ENCODE measurements at places on chromosomes 11 and 22. TPM values are rescaled to one million over a fixed set of nuclear protein-coding genes. Genes with fewer than 3 reads are reported as not detected.

The CD59 gene
- 41.5 TPM for total RNA-seq

The TMEM191C gene
- total RNA-seq, result 2.8 TPM

The ACTN3 gene
- 3.8 TPM for total RNA-seq

The FOLR3 gene
- total RNA-seq, result not detected

The LRRC4C gene
- total RNA-seq, result 0.35 TPM

The LRP4 gene
- 18.4 TPM for total RNA-seq

The SAA1 gene
- total RNA-seq, result not detected

The OR5B3 gene
- not detected for total RNA-seq

The SHANK3 gene
- 5.1 TPM for total RNA-seq

The CAVIN3 gene
- 34.2 TPM for total RNA-seq

The PANX2 gene
- 5.9 TPM for total RNA-seq

The SUSD2 gene
- total RNA-seq, result 2.1 TPM

The PGA5 gene
- 0.12 TPM for total RNA-seq

The RFPL3 gene
- not detected for total RNA-seq

The SLC37A2 gene
- total RNA-seq, result 1.0 TPM

The CCDC116 gene
- total RNA-seq, result not detected

The RELT gene
- 6.3 TPM for total RNA-seq

The FGF3 gene
- not detected for total RNA-seq

The TMEM179B gene
- total RNA-seq, result 15.3 TPM

The FGF19 gene
- 27.4 TPM for total RNA-seq

The ELFN2 gene
- 0.62 TPM for total RNA-seq

The ARHGAP8 gene
- 62.8 TPM for total RNA-seq
